ENCODE measurements at places on chromosomes 16 and 17.

GRCh38 chr17:73089322-73090317 lies 2.9 kb downstream of the SLC39A11 start:
- DNase-seq, result no peak

DNA sequence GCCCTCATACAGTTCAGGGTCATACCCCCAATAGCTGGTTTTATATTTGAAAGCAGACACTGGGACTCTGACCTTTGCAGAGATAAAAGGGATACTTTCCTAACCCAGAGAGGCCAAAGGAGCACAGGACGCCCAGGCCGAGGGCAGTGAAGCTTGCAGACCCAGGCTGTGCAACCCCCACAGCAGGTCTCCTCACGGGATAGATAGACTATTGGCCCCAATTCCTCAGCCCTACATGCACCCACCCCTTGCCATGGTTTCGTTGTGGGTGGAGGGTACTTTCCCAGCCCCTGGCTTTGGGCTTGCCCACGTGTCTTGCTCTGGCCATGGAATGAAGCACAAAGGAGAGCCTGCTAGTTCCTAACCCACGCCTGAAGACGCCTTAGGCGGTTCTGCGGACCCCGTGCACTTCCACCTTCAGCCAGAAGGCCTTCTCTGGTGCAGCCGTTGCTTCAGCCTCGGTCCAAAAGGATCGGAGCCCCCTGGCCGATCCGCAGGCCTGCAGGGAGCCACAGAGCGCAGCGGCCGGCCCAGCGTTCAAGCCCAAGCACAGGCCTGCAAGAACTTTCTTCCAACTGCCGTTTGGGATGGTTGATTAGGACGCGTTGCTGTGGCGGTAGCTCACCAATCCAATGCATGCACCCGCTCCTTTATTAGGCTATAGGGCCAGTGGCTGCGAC lies 9.8 kb upstream of the BRCA1 start:
- no peak for DNase-seq

- DNase-seq, result no peak
These were observed 3.0 kb downstream of the CCNF start for GRCh38 chr16:2432286-2432685.

- DNase-seq, result no peak
These were observed 7.9 kb downstream of the NAT9 start for GRCh38 chr17:74768069-74768762.

- DNase-seq, result no peak
These were observed 219.7 kb upstream of the CDH5 start for GRCh38 chr16:66146798-66147197.

GRCh38 chr17:14331225-14331981 lies 30.5 kb downstream of the HS3ST3B1 start:
- DNase-seq, result no peak

DNA sequence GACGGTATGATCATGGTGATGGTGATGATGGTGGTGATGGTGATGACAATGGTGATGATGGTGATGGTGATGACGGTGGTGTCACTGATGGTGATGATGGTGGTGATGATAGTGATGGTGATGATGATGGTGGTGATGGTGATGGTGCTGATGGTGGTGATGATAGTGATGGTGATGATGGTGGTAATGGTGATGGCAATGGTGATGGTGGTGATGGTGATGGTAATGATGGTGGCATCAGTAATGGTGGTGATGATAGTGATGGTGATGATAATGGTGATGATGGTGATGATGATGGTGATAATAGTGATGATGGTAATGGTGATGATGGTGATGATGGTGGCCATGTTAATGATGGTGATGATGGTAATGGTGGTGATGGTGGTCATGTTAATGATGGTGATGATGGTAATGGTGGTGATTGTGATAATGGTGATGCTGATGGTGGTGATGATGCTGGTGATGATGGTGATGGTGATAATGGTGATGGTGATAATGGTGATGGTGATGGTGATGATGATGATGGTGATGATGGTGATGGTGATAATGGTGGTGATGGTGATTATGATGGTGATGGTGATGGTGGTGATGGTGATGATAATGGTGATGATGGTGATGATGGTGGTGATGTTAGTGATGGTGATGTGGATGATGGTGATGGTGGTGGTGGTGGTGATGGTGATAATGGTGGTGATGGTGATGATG lies 107.2 kb downstream of the C16orf95 start:
- DNase-seq, result no peak

DNA sequence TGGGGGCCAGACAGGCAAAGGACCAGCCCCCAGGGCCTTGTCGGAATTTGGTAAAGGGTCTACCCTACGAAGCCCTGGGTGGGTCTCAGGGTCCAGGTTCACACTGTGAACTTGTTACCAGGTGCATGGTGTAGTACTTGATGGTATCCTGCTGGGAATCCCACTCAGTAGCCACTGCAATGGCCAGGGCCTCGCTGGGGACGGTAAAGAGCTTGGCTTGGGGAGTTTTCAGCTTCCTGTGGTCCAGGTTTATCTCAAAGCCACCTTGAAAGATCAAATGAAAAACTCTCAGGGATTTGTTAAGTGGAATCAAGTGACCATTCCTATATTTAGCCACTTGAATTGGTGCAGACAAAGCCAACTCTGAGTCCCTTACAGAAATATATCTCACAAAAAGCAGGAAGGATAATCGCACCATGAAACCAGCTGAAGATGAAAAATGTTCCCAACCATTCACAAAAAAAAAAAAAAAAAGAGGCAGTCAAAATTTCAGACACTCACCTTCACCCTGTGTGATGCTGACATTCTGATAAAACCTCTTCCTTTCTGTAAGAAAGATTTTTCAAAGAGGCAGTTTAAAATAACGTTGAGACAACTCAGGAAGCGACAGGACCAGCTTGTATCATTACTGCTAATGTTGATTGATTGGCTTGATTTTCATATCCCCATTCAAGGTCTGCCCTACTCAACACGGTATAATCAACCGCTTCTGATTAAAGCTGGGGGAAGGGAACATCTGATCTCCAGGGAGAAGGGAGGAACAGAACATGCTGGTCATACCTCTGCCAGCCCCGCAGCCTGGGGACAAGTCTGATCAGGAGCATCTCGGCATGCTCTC lies 10.6 kb downstream of the ATPAF2 start:
- DNase-seq, result no peak
